Activated T-helper 2 cell treated with anti-CD3 and anti-CD28 coated beads, Interferon-gamma antibody, Interleukin-2, Interleukin-4, amounts not matched to agents 10 μg/mL and 5 μg/mL and 100 μg/mL, durations not matched to agents 14 hours and 24 hours and 36 hours (primary cell): ENCODE measurements at places on chromosomes 16 and 17.

DNA sequence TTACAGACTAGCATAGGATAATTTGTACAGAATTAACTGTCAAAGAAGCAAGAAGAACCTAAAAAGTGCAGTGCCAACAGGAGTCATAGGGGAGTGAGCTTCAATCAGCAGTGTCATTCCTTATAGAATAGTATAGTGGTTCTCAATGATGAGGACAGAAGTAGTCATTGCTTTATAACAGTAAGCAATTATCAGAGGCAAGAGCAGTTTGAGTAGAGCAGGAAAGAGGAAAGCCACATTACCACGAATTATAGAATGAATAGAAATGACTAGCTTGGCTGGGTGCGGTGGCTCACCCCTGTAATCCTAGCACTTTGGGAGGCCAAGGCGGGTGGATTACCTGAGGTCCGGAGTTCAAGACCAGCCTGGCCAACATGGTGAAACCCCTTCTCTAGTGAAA is 209.7 kb upstream of the TBX2 start:
- DNase-seq, result no peak

DNA sequence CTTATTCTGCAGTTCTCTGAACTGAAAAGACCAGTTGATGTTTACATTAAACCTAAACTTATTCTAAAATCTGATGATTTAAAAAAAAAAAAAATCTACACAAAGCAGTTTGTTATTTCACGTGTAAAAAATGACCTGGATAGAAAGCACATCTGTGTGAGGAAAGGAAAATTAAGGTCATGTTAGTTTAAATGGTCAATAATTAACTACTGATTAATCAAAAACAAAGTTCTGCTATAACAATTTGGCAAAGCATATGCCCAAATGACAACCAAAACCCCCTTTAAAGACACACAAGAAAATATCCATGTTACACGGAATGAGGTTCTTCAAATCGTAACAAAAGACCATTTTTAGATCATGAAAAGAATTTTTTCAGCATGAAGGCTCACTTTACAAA is 30.4 kb downstream of the CACNG1 start:
- DNase-seq, result no peak

DNA sequence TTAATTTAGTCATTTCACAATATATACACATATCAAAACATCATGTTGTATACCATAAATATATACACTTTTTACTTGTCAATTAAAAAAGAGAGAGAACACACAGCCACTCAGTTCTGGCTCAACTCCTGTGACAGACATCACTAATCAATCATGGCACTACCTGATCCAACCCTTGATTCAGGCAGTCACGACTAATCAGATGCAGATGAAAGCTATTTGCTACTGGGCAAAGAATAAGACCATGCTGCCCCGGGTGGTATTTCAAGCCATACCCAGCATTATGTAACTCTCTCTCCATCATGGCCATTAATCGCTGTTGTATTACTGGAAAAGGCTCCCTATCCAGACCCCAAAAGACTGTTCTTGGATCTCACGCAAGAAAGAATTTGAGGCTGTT is 345.7 kb downstream of the HAPSTR1 start:
- no peak for DNase-seq

- DNase-seq, result peak; percentile 69
Observed at GRCh38 chr16:79278506-79278905, 322.0 kb downstream of the MAF start.

DNA sequence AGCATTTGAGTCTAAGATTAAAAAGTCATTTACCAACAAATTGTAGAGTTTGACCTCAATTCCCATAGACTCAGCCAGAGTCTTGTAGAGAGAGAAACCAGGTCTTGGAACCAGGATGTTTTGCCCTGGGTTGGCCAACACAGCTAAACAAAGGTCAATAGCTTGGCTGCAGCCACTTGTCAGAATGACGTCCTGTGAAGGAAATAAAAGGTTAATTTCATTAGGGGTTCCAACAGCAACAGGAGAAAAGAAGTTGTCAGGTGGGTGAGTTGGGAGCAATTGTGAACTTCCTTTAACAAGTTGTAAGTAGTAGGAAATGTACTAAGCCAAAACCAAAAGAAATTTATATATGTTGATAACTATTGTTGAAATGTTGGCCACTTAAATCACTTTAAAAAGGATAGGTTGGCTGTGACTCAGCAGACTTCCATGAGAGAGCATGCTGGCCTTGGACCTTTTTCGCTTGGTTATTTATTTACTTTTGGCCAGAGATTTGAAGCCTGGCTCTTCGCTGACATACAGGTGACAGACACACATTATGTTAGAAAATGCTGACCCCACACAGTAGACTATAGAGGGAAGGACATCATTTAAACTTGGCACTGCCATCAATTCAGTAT is 4.3 kb downstream of the TAT start:
- DNase-seq, result no peak

DNA sequence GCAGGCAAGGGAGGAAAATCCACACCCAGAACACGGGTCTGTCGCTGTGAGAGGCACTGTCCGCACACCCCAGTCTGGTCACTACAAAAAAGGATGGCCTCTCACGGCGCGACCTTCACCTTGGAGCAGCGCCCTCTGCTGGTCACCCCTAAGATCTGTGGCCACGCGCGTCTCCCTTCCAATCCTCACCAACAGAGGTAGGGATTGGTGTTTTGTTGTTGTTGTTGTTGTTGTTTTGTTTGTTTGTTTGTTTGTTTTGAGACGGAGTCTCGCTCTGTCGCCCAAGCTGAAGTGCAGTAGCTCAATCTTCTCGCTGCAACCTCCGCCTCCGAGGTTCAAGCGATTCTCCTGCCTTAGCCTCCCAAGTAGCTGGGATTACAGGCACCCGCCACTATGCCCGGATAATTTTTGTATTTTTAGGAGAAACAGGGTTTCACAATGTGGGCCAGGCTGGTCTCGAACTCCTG is 15.0 kb upstream of the C17orf58 start:
- DNase-seq, result peak; percentile 49

GRCh38 chr16:53071748-53072301 is 17.0 kb downstream of the CHD9 start:
- DNase-seq, result no peak

DNA sequence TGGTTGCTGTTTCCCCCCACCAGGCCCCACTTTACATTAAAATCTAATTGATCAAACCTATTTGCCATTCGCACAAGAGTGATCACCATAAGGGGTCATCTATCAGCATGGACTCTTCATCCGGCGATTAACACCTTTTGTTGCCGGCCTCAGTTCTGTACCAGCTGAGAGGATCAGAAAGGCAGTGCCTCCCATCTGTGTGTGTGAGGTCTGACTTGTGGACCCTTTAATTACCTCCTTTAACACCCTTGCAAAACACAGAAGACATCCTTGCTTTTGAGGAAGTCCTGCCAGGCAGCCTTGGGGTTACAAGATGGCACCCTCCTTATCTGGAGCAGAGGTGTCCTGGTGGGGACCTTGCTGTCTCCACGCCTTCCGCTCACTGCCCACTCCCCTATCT is 77.2 kb upstream of the IRX3 start:
- DNase-seq, result no peak

- DNase-seq, result no peak
Observed at GRCh38 chr16:87580855-87581261, 21.4 kb upstream of the JPH3 start.

GRCh38 chr17:82447876-82448275 is 2.7 kb downstream of the CYBC1 start:
- no peak for DNase-seq

- DNase-seq, result no peak
Observed at GRCh38 chr16:23515881-23516280, 5.6 kb upstream of the GGA2 start.

GRCh38 chr16:66588981-66589713 is 9.9 kb downstream of the CMTM2 start:
- DNase-seq, result peak; percentile 55

DNA sequence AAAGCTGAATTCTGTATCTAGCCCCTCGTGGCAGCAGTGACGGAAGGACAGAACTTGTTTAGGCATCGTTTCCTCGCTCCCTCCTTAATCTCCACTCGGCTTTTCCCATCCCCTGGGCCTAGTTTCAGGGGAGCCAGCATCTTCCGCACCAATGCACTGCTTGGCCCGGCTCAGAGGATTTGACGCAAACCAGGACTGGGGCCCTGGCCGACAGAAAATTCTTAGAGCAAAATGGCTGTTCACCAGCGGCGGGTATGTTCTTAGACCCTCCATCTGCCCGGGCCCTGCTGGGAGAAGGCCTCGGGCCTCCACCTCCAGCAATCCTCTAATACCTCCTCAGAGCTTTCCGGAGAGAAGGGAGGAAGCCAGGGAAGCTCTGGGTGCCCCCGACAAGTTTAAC is 54.6 kb downstream of the TBC1D16 start:
- DNase-seq, result no peak

GRCh38 chr17:64161380-64162176 is 31.6 kb upstream of the ERN1 start:
- no peak for DNase-seq

DNA sequence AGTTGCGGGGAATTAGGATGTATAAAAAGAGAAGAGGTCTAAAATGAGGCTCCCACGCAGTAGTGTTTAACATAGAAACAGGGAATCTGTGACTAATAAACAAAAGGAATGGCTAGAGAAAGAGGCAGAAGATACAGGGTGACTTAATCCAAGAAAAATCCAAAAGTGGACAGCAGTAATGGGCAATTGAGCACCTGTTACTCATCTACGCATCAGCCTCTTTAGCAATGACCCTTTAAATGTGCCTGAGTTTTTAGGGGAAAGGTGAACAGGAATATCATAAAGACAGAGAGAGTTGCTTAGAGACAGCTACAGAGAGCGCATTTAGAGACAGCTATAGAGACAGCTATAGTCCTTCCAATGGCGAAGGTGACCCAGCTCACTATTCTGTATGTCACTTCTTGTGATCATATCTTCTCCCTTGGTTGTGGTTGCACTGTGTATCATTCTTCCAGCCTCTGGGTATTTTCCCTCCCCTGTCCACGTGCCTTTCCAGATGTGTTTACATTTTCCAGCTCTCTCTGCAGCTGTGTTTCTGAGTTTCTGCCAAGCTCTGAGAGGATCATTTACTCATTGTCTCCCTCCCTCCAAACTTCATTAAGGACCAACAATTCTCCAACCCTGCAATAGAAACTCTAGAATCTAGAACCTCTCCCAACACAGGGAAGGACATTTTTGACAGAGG is 61.5 kb downstream of the MYOCD start:
- no peak for DNase-seq

- DNase-seq, result no peak
Observed at GRCh38 chr16:11530171-11530940, 56.4 kb downstream of the LITAF start.

DNA sequence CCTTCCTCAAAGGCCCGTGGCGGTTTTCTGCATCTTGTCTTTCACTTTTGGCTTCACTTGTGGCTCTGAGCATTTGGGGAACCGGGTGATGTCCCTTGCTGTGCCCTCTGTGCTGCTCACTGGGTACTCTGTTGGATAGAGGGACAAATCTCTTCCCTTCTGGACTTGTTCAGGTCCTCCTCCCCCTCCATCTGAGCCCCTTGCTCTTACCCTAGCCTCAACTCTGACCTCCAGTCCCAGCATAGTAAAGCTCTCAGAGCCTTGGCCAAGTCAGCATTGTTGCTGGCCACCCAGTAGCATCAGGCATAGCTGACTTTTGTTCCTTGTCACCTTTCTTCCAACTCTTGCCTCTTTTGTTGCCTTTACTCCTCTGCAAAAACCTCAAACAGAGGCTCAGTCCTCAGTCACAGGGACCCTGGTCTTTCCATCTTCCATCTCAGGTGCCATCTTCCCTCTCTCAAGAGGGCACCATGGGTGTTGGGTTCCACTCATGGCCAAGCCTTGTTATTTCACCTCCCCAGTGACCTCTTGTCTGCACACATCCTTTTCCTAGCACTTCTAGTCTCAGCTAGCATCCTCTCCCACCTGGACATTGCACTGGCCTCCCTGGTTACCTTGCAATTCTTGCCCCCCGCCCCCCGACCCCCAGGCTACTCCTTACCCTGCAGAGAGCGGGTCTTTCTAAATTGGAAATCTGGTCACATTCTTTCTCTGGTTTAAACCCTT is 393 bp upstream of the PSMB10 start:
- DNase-seq, result peak; percentile 83

GRCh38 chr16:27403601-27403992 is 1.6 kb downstream of the IL21R start:
- no peak for DNase-seq

- no peak for DNase-seq
Observed at GRCh38 chr16:66287926-66288325, 78.6 kb upstream of the CDH5 start.

- no peak for DNase-seq
Observed at GRCh38 chr17:78808163-78808562, 26.1 kb upstream of the CYTH1 start.

DNA sequence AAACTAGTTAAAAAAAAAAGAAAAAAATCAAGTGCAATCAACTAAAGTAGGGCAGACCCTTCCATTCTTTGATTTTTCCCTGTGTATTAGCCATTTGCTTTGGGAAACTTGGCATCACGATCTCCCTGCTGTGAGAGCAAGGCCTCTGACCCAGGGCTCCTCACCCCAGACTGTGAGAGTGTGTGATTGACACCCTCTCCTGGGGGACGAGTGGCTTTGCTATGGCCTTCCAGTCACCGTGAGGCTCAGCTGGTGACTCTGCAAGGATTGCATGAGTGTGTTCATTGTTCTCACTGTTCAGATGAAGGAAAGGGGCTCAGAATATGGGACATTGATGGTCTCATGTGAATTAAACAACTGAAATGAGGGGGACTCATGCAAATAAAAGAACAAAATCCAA is 69.0 kb upstream of the BCAR1 start:
- DNase-seq, result no peak

DNA sequence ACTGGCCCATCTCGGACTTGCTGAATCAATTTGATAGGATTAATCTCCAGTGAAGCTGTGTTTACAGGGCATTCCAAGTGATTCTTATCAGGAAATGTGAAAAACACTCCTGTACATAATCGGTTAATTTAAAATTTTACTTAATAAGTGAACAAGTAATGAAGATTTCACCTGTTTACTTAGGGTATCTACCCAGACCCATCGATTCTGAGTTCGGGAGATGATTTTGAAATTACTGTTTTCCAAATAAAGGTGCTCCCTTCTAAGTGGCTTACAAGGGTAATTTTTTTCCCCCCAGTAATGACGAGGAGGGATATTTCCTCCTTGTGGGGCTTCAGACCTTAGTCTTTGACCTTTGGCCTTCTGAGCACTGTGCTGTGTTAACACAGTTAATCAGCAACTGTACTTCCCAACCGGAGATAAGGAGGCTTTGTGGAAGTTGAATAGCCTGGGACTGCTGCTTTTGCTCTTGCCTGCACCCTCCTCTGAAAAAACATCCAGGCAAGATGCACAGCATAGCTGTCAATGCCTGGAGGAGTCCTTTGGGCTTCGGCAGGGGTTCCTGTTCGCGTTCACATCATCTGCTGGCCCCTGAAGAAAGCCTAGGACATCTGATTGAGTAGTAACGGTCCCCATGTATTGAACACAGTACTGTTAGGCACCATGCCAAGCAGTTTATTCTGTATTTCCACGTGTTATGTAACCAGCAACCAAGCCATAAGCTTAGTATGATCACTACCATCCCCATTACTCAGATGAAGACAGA is 1.8 kb downstream of the FAHD1 start:
- no peak for DNase-seq

DNA sequence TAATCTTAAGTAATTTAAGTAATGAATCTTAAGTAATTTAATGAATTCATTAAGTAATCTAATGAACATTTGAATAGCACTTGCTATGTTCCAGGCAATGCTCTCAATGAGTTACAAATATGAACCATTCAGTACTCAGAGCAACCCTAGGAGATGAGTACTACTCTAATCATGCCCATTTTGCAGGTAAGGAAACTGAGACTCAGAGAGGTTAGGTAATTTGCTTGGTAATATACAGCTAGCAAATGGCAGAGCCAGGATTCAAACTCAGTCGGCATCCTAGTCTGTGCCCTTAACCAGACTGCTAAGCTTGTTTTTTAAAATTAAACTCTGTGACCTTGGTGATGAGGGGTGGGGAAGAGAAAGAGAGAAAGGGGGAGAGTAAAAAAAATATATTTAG is 25.6 kb downstream of the ACSM1 start:
- no peak for DNase-seq
